ENCODE measurements at places on chromosomes 7 and 10.

GRCh38 chr10:14753441-14753840 lies 21.3 kb downstream of the FAM107B start:
- no peak for DNase-seq

DNA sequence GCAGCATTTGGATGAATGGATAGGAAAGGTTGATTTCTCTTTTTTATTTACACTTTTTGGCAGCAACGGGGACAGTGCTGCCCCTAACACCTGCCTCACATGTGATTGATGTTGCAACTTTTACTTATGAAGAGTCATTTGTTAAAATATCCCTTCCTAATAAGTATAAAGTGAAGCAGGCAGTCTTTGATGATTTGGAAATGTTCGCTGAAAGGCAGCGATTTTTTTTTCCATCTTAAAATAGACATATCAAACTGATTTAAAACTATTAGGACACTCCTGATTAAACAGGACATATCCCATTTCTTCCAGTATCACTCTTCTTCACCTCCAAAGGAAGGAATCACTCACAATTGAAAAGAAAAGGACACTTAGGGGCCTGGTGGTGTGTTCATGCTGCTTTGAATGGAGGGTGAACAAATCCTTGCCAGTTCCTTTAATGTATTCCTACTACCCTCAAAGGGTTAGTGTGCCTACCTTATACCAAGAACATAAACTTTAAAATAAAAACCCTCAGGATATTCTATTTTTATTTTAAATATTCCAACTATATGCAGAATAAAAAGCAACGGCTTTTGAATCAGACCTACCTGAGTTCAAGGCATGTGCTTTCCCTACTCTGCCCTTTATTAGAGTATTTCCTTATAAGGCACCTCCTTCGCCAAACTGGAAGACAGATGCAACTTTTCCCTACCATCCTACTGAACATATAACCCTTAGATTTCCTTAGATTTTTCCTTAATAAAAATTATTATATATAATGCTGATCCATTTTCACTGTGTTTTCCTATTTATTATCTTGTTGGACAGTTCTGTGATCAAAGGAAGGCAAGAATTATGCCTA lies 1.1 kb downstream of the ADK start:
- no peak for DNase-seq

DNA sequence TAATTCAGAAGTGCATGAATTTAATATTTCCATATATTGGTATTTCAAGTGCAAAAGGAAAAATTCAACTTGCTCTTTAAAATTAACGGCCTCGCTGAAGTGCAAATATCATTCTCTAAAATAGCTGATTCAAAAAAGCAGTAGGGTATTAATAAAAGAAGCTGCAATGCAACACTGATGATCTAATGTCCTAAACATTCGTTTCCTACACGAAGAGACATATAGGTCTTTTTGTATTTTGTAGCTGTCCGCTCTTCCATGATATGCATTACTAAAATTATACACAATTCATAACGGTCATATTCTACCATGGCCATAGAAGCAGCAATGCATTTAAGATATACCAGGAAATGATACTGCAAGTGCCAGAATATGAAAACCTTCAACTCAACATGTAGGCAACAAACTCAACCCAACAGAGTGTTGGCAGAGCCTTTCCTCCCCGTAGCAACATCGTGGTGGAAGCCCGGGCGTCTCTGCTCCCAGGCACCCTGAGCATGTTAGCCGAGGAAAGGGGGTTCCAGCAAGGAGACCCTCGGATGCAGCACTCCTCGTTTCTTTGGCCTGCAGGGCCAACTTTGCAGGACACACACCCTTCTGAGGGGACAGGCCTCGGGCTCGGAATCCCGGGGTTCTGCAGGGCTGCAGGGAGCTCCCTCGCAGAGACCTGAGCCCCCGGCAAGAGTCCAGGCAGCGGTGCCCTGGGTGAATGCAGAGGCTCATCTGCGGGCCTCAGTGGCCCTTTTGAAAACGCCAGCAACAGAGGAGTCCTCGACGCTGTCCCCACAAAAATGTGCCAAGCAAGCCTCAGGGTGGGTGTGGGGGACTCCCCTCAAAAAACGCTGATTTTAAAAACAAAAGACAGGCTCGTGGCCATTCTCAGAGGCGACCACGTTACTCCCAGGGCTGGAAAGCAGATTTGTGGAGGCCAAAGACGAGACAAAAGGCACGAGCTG lies 1.6 kb downstream of the FAM171A1 start:
- no peak for DNase-seq

DNA sequence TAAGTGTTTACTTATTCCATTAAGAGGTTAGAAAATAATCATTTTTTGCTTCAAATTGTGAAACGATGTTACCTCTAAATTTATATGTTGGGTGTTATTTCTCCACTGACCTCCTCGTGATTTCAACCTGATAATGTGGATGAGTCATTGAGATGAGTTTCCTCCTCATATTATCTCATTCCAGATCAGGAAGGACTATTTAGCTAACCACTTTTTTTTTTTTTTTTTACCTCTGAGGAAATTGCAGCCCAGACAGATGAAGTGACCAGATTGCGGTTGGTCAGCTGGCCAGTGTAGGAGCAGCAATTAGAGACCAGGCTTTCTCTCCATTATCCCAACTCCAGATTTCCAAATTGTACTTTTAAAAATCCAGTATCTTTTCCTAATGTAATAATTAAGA lies 248.7 kb downstream of the FZD1 start:
- DNase-seq = no peak

DNA sequence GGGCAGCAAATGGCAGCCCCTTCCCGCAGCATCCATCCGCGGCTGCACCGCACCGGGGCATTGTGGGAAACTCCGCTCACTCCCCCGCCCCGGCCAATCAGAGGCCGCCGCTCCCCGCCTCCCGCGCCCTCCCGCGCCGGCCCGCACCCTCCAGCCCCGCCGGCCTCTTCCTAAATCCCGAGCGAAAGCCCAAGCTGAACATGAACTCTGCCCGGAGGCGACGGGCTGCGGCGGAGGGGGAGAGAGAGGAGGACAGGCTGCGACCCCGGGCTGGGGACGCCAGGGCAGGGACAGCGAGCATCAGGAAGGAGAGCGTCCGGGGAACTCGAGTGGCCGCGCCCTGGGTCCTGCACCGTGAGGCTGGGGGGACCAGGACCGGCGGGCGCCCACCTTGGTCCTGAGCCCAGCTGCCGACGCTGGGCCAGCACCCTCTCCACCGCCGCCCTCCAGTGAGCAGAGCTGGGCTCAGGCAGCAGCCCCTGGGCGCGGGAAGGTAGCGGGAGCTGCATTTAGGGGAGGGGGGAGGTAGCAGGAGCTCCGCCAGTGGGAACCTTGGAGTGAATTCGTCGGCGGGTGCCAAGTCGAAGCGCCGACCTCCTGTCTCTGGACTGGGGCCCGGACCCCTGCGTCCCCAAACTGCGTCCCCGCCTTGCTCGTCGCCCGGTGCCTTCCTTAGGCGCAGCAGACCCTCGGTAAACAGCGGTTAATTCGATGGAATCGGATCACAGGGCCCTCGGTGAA lies at the start of gene DGKI:
DGKI (minus strand) TSS at position 148 of the 741 bp plus-strand sequence.
- peak; percentile 10 for DNase-seq

DNA sequence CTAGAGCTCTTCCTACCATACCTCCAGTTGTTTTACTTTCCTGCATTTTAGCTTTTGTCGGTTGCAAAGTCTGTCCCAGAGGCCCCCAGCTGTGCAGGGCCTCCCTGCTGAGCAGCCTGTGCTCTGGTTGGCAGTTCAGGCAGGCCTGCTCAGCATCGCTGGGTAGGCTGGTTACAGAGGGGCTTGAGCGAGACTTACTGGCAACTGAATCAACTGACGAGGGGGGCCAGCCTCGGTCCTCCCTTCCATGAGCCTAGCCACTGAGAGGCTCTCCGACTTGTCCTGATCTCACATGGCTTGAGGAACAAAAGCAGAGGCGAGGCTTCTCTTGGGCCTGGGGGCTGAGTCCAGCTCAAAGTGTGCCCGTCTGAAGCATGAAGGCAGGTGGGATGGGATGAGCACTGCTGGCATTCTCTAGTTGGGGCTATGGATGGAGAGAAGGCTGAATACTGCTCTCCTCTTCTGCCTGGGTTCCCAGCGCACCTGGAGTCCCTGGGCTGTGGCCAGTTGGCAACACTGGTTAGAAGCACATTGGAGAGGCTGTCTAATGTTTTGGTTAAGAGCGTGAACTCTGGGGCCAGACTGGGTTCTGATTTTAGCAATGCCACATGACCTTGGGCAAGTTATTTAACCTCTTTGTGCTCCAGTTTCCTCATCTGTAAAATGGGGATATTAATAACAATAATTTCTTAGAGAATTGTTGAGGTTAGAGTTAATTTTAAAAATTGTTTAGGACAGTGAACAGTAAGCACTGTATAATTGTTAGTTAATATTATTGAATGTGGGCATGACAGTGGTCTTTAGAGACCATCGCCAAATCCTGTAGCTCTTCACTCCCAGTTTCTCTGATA lies 6.9 kb upstream of the SFRP5 start:
- DNase-seq = no peak

DNA sequence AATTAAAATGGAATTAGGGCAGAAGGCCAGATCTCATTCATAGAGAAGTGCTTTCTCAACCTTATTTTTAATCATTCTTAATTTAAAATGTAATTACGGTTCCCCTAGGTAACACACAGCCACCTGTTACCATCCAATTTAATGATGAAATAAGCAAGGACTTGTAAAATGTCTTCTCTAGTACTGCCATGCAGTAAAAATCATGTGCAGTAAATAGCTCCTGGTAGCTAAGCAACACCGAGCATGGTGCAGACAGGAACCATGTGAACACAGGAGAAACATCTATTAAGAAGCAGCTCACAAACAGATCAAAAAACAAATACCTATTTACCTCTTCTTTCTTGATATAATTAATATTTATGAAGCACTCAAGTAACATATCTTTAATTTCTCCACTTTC lies 15.1 kb downstream of the NCAPG2 start:
- no peak for DNase-seq

GRCh38 chr10:74675484-74675883 lies 150.9 kb upstream of the KAT6B start:
- DNase-seq = no peak

- no peak for DNase-seq
These were observed 79.3 kb downstream of the MKI67 start for GRCh38 chr10:128046953-128047290.

GRCh38 chr7:91140982-91141381 lies 123.3 kb upstream of the FZD1 start:
- no peak for DNase-seq

DNA sequence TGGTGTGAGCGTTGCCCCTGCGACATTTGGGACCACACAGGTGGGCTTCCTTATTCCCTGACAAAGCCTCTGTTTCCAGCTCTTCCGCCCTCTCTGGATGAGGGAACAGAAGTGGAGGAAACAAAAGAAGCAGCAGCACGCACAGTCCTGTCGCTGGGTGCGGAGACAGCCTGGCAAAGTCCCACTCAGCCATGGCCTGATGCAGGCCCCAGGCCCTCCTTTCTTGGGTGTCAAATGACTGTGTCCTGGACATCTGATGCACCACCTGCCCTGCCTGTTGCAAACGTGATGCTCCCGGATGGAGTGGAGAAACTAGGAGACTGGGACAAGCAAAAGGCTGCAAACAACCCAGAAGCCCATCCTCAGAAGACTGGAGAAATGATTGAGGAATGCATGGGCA lies 20.7 kb downstream of the ZMIZ2 start:
- DNase-seq = no peak
